ENCODE measurements at places on chromosomes 3 and 15.

GRCh38 chr15:76999996-77000395 is 5.1 kb downstream of the PSTPIP1 start:
- no peak for DNase-seq

- DNase-seq = no peak
These were observed 28.8 kb upstream of the CCDC50 start for GRCh38 chr3:191300422-191300821.

GRCh38 chr3:156770699-156771414 is 55.3 kb upstream of the LEKR1 start:
- DNase-seq = no peak

GRCh38 chr15:58378241-58379085 is 53.3 kb upstream of the LIPC start:
- no peak for DNase-seq

- DNase-seq = no peak
These were observed 83.6 kb downstream of the CCR1 start for GRCh38 chr3:46124216-46125177.

DNA sequence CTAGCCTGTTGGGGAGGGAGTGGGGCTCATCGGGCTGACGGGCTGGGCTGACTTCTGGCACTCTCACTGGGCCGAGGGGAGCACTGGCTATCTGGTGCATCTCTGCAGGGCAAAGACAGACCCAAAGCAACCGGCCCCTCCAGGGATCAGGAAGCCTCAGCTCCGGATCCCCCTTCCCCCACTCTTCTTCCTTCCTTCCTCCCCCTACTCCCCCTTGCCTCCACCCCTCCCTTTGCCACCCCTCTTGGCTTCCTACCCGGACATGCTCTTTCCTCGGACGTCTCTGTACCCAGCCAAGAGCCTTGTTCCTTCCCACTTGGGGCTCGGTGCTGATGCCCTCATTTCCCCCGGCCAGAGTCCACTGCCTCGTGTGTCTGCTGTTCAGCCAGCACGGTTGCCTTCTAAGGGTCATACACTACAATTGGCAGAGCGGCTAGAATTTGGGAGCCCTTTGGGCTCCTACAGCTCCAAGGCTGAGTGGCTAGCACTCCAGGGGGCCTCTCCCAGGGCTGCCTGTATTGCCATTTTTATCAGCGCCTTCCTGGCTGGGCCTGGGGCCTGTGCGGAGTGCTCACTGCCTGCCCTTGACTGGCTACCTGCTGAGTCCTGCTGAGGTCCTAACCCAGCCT is 10.9 kb downstream of the SEMA3F start:
- no peak for DNase-seq

GRCh38 chr3:146640955-146641867 is 36.1 kb upstream of the PLSCR5 start:
- DNase-seq = no peak

DNA sequence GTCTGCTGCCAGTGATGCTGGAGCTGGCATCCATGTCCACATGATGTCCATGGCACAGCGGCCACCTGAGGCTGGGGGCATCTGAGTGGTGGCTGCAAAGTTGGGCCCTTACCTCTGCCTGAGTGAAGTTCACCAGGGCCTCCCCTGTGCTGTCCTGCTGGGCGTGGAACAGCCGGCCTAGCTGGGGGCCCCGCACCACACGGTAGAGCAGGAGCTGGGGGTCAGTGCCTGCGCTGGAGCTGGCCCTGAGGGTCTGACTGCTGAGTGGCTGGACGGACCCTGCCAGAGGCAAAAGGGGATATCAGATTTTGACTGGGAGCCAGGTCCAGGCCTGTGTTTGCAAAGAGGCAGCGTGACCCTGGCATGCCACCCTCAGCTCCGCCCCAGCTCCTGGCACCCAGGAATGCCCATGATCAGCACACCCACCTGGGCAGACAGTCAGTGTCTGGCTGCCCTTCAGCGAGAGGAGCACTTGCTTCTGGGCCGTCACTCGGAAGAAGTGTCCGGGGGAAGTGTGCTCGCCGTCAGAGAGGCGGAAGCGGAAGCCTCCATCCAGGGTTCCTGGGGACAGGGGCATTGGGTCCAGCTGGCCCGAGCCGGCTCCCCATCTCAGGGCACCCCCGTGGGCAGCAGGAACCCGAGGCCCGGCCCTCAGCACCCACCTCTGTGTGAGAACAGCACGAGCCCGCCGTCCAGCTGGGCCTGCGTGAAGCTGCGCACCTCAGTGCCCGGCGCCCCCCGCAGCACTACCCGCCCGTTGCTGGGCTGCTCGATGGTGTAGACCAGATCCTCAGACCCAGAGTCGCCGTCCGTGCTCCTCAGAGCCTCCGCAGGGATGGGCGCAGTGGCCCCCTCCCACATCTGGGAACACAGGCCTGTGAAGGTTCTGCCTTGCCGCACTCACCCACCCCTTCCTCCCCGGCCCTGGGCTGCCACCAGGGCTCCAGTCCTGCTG is 30.2 kb downstream of the CSPG4 start:
- no peak for DNase-seq

DNA sequence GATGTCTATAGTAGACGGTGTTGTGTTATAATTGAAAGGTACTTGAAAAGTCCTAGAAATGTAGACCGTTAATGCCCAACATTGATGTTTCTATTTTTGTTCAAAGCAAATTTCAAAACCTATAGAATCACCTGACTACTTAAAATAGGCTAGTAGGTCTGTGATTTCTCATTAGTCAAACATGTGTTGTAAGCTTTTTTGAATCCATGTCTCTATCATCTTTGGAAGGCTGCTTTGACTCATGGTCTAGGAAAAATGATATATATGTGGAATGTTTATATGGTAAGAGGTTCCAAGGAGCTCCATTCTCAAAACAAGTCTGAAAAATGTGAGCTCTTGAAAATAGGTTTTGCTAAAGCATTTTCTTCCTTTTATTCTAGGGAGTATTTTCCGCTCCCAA is 375.3 kb downstream of the LPP start:
- DNase-seq = no peak

DNA sequence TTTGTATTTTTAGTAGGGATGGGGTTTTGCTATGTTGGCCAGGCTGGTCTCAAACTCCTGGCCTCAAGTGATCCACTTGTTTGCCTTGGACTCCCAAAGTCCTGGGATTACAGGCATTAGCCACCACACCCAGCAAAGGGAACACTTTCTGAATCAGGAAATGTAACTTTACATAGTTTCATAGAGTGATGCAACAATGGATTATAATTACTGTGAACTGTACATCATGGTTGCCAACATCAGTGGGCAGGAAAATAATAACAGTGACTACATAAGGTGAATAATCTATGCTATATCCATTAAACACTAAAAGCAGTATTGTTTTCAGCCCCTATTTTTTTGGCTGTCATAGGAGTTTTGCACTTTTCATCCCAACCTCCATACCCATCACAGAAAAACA is 5.0 kb upstream of the KPNA1 start:
- no peak for DNase-seq
